Heart left ventricle (tissue), 16 donors: ENCODE measurements at places on chromosomes 2 and 18. TPM values are rescaled to one million over a fixed set of nuclear protein-coding genes. Genes with fewer than 3 reads are reported as not detected.

DNA sequence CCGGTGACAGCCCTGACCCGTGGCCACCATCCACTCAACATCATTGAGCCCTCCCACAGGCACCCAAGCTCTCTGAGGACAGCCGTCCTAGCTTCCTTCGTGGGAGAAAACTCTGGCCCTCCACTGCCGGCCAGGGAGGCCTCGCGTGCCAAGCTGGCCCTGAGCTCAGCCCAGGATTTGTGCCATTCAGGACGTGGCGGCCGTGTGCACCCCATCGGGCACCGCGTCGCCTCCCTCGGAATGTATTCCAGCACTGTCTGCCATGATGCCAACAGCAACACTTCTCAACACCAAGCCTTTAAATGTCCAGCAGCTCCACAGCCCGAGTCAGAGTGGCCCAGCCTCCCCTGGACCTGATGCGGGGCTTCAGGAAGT is 35.7 kb downstream of the ZNF516 start:
- H3K4me3 ChIP-seq, result peak overlapping the region; percentile 12
- H3K27ac ChIP-seq, result peak overlapping the region; percentile 54
- DNase-seq, result no peak
- H3K27me3 ChIP-seq, result no peaks in the 10 kb centered on the region
- no peaks in the 10 kb centered on the region for H3K4me1 ChIP-seq
- H3K36me3 ChIP-seq, result no peaks in the 10 kb centered on the region

DNA sequence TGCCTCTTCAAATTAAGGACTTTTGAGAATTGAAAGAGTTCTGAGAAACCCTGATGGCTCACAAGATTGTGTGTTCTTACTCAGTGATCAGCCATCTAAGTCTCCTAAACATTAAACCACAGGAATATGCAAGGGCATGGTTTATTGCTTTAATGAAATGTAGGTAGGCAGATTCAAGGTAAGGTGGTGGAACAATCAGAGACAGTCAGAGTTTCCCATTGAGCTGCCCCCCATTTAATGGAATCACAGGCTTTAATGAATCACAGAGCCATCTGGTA is 107.8 kb upstream of the LRATD1 start:
- no peak overlapping the region for H3K27ac ChIP-seq
- no peaks in the 10 kb centered on the region for H3K27me3 ChIP-seq
- DNase-seq, result no peak
- no peaks in the 10 kb centered on the region for H3K36me3 ChIP-seq
- no peak overlapping the region for H3K4me3 ChIP-seq

DNA sequence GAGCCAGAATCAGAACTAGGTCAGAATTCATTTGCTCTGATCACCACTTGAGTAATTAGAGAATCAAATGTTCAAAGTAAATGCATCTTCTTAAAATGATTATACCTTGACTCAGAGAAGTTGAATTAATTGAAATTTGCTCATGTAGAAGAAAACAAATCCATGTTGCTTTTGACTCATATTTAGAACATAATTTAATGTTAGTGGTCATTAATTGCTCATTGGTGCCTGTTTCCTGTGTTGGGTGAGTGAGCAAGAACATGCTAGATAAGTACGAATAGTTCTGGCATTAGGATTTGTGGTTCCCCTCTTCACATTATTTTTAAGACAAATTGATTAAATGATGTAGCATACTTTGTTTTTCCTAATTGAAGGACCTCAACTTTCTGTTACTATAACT is 19.0 kb downstream of the ACVR2A start:
- no peak for DNase-seq
- no peaks in the 10 kb centered on the region for H3K27me3 ChIP-seq
- no peak overlapping the region for H3K4me3 ChIP-seq
- H3K4me1 ChIP-seq, result peaks cover 5% of the 10 kb centered on the region

DNA sequence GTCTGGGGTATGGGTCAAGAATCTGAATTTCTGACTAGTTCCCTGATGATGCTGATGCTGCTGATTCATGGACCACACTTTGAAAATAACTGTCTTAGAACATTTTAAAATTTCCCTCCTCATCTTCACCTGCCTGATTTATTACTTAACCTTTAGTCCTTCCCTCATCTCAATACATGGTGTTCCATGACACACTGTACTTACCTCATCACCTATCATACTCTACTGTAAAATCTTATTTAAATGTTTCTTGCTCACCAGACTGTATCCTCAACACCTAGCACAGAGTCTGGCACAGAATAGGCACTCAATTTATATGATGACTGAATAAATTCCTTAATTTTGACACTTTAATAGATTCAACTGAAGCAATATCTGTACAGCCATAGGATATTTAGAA is 95.7 kb downstream of the FAM161A start:
- H3K4me3 ChIP-seq, result no peak overlapping the region
- no peaks in the 10 kb centered on the region for H3K27me3 ChIP-seq
- H3K4me1 ChIP-seq, result peaks cover 1% of the 10 kb centered on the region
- DNase-seq, result no peak

- peaks cover 8% of the 10 kb centered on the region for H3K4me1 ChIP-seq
- DNase-seq, result no peak
- no peak overlapping the region for H3K27ac ChIP-seq
- H3K36me3 ChIP-seq, result no peaks in the 10 kb centered on the region
- peak overlapping the region; percentile 33 for H3K4me3 ChIP-seq
Observed at GRCh38 chr2:169715379-169716237, 18.0 kb upstream of the KLHL23 start.

DNA sequence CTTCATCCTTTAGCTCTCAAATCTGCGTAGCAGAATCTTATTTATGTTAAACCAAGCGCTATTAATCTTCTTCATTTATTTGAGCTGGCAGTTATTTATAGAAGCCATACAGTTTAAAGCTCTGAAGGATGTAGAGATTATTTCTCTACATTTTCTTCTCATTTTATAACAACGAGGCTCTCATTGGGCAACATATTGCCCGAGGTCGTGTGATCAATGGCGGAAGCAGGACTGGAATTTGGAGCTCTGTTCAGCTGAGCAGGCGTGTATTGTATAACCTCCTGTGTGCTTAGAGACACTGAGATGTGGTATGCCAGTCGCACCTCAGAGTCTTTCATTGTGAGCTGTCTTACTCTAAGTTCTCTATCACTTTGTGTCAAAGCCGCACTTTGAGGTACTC is 17.5 kb upstream of the DRC1 start:
- H3K27ac ChIP-seq, result no peak overlapping the region
- DNase-seq, result no peak
- no peaks in the 10 kb centered on the region for H3K4me1 ChIP-seq
- H3K4me3 ChIP-seq, result no peak overlapping the region

DNA sequence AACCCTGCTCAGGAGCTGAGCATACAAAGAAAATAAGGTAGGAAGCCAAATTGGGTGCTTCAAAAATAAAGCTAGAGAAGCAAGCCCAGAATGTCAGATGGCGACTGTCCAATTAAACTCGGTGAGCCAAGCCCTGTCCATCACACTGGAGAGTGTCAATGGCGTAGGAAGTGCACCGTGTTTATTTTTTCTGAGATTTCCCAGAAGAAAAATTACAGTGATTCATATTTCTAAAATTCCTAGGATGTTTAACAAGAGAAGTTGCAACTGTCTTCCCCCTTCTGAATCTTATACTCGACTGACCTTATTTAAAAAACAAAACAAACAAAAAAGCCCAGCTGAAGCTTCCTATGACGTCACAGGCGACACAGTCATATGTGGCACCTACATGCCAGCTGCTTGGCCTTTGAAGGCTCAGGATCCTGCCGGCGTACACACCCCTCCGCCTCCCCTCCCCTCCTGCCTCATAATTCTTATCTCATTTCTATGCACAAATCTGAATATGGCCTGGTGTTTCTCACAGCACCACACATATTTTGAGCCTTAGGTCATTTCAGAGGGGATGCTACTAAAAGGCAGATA is 60.8 kb downstream of the MBP start:
- no peaks in the 10 kb centered on the region for H3K27me3 ChIP-seq
- peak overlapping the region; percentile 56 for H3K27ac ChIP-seq
- DNase-seq, result no peak
- peaks cover 33% of the 10 kb centered on the region for H3K4me1 ChIP-seq
- H3K36me3 ChIP-seq, result no peaks in the 10 kb centered on the region

DNA sequence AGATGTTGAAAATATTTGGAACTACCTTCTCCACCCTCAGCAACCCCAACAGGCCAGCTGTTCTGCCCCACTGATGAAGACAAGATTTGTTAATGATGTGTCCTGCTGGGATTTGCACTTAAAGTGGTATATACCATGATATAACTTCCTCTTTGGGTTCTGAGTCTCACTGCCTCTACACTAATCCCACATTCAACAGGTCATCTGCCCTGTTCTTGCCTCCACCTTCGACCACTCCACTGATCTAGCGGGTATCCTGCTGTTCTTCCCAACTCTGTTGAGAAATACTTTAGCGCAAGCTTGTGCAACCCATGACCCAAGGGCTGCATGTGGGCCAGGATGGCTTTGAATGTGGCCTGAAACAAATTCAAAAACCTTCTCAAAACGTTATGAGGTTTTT is 72.7 kb downstream of the LRP1B start:
- H3K27ac ChIP-seq, result no peak overlapping the region
- H3K27me3 ChIP-seq, result no peaks in the 10 kb centered on the region
- H3K4me3 ChIP-seq, result no peak overlapping the region
- DNase-seq, result no peak

GRCh38 chr2:15158532-15158931 is 402.6 kb downstream of the NBAS start:
- H3K36me3 ChIP-seq, result no peaks in the 10 kb centered on the region
- no peak overlapping the region for H3K27ac ChIP-seq
- DNase-seq, result no peak
- H3K4me3 ChIP-seq, result no peak overlapping the region
- H3K4me1 ChIP-seq, result no peaks in the 10 kb centered on the region
- H3K27me3 ChIP-seq, result no peaks in the 10 kb centered on the region

- H3K27ac ChIP-seq, result no peak overlapping the region
- no peak for DNase-seq
- no peaks in the 10 kb centered on the region for H3K27me3 ChIP-seq
- no peaks in the 10 kb centered on the region for H3K4me1 ChIP-seq
- no peaks in the 10 kb centered on the region for H3K36me3 ChIP-seq
Observed at GRCh38 chr18:44033144-44033701, 647.5 kb upstream of the SETBP1 start.

DNA sequence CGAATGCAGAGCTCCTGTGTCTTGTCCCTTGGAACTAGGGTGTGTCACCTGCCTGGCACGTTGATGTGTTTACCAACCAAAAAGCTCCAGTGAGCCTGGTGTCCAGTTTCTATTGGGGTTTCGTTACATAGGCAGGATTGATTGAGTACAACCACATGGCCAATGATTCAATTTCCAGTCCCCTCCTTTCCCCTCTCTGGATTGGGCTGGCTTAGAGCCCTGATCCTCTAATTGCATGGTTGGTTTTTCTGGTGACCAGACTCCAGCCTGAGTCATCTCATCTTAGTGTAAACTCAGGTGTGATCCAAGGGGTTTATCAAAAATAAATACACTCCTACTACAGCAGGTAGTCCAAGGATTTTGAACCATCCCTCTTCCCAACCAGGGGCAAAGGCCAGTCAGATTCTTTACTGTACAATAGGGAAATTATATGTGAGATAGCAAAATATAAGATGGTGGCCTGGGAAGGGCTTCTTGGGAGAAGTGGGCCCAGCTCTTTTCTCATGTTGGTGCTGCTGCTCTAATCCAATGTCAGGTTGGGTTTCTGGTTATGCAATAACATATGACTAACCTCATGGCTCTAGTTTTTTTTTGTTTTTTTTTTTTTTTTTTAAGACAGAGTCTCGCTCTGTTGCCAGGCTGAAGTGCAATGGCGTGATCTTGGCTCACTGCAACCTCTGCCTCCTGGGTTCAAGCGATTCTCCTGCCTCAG is 64.7 kb upstream of the MGAT5 start:
- no peak overlapping the region for H3K27ac ChIP-seq
- no peaks in the 10 kb centered on the region for H3K36me3 ChIP-seq
- peaks cover 12% of the 10 kb centered on the region for H3K4me1 ChIP-seq
- H3K4me3 ChIP-seq, result no peak overlapping the region
- no peaks in the 10 kb centered on the region for H3K27me3 ChIP-seq
- no peak for DNase-seq

DNA sequence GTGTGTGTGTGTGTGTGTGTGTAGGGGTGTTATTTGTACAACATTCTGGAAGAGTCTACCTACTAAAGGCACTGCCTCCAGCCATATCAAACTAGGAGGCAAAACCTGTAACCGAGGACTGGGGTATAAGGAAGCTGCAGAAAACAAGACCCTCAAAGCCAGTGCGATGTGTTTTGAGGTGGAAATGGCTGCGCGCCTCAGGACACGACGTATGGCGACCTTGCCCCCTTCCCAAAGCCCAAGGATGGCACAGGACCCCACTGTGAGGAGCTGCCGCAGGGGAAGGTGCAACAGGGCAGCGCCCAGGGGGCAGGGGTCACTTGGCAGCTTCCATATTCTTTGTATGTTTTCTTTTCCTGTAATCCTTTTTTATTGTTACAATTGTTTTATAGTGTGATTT is 59.8 kb downstream of the CENPO start:
- H3K4me1 ChIP-seq, result peaks cover 14% of the 10 kb centered on the region
- H3K27me3 ChIP-seq, result no peaks in the 10 kb centered on the region
- H3K4me3 ChIP-seq, result no peak overlapping the region
- no peak overlapping the region for H3K27ac ChIP-seq

- H3K27ac ChIP-seq, result no peak overlapping the region
- no peaks in the 10 kb centered on the region for H3K4me1 ChIP-seq
- H3K4me3 ChIP-seq, result no peak overlapping the region
- DNase-seq, result no peak
- no peaks in the 10 kb centered on the region for H3K27me3 ChIP-seq
Observed at GRCh38 chr18:30971338-30971956, 71.1 kb downstream of the DSC3 start.

DNA sequence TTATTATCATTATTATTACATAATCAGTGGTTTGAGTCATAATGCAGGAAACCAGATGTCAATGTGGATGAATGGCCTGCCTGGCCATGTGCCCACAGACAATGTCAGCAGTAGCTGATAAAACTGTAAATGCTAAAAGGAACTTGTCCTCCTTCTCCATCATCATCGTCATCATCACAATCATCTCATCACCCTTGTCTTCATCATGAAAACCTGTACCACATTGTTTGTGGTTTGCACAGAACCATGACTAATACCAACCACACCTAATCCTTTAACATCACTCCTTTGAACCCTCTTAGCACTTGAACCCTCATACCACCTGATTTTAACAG is 96.0 kb downstream of the HNMT start:
- no peaks in the 10 kb centered on the region for H3K36me3 ChIP-seq
- DNase-seq, result peak; percentile 65
- H3K4me1 ChIP-seq, result no peaks in the 10 kb centered on the region

DNA sequence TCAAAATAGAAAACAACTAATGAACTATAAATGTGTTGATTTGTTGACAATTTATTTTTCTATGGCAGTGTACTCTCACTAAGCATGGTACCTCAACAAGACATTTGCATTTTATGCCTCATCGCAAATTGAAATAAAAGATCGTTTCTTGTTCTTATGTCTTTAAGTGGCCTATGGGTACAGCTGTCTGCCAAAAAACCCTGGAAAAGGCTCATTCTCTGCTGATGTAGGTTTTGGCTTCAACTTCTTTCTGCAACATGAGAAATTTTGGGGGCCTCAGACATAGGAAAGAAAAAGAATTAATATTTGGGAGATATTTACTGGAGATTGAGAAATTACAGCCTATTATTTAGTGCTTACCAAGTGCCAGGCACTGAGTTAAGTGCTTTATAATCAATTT is 205.1 kb upstream of the DPP10 start:
- H3K27me3 ChIP-seq, result no peaks in the 10 kb centered on the region
- H3K4me1 ChIP-seq, result no peaks in the 10 kb centered on the region
- H3K36me3 ChIP-seq, result no peaks in the 10 kb centered on the region
- DNase-seq, result no peak

The GPC1 gene
- 193 TPM for total RNA-seq

The ALPI gene
- total RNA-seq, result not detected

The G6PC2 gene
- total RNA-seq, result not detected

The CPS1 gene
- total RNA-seq, result 1.9 TPM

The PXDN gene
- 30.6 TPM for total RNA-seq

The CHST9 gene
- 4.8 TPM for total RNA-seq

The OBSL1 gene
- 181 TPM for total RNA-seq
